Stimulated activated CD8-positive, alpha-beta memory T cell treated with anti-CD3 and anti-CD28 coated beads, Interleukin-12 subunit alpha, Interleukin-12 subunit beta, amount 100 ng/mL, for 1 hour (primary cell): ENCODE measurements at places on chromosomes 13 and 19.

- no peak for DNase-seq
Observed at GRCh38 chr13:52797176-52797575, 51.3 kb downstream of the PCDH8 start.

DNA sequence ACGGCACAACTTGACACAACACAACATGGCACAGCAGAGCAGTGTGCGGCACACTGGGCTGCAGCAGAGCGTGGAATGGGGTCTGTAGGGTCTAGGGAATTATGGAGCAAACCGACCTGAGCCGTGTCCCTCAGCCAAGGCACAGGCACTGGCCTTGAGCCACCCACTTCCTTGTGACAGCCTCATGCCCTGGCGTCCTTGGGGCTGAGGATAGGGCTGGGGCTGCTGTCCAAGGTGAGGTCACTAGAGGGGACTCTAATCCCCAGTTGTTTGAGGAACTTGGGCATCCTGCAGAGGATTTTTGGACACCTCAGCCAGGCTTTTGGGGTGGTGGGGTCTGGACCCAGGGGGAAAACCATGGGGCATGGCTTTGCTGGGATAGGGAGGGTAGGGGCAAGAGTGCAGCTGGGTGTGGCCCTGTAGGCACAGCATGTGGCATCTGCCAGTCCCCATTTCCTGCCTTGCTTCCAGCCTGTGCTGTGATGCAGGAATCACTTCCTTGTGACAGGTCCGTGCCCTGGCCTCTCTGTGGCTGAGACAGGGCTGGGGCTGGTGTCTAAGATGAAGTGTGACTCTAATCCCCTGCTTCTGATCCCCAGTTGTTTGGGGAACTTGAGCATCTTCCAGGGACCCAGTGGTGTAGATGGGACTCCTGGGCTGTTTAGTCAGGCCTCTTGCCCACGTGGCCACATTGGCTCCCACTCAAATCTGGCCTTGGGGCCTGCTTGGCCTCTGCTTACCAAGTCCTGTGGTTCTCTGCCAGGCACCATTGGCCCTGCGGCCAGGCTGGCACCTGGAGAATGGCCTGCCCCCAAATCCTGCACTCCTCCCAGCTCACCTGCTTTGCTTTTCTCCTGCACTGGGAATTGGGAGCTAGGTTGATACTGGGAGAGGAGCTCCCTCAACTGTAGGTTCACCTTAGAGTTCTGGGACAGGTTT lies 78.5 kb downstream of the SCGB2B2 start:
- no peak for DNase-seq

- DNase-seq: no peak
Observed at GRCh38 chr13:24027494-24027893, 130.2 kb upstream of the C1QTNF9B start.

GRCh38 chr13:51957377-51958216 lies 53.7 kb downstream of the ATP7B start:
- DNase-seq: no peak

- DNase-seq: no peak
Observed at GRCh38 chr19:6109947-6110346, 353 bp downstream of the RFX2 start.

GRCh38 chr13:27634231-27634630 lies 12.5 kb downstream of the POLR1D start:
- no peak for DNase-seq

- no peak for DNase-seq
Observed at GRCh38 chr19:18160493-18160970, 7.6 kb downstream of the PIK3R2 start.

DNA sequence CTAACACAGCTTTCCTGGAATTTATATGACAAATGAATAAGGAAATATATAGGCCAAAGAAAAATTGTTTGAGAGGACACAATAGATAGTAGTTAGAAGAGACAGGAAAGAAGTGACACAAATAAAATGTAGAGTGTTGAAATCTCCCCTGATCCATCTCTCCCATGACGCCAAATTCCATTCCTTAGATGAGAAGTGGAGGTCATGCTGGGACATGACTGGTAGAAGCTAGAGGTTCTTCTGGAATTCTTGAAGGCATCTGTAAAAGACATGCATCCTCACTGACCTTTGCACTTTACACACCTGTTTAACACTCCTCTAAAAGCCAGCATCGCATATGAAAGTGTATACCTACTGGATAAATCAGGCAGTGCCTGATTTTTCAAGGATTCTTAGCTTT lies 67.8 kb downstream of the DGKH start:
- DNase-seq: no peak

DNA sequence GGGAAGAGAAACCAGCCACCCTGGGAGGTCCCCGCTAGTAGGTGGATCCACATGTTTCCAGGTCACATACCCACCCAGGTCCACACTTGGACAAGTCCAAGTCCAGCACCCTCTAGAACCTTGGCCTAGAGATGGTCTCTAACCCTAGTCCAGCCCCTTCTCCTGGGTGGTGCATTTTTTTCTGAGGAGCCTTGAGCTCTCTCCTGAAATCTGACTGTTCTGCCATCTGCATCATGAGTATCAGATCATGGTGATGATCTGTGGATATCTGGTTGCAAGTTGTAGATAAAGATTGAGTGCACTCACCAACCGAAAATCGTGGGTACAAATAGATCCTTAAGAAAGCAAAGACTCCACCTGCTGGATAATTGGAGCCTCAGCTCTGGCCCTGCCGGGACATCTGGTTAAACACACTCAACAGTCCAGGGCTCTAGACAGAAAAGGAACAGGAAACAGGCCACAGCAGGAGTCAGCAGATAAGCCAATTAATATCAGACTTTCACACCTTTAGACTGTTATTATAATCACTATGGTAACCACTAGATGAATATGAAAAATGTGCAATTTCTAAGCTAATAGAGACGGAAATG lies 41.1 kb downstream of the GPR12 start:
- no peak for DNase-seq

GRCh38 chr19:51714848-51715247 lies 8.9 kb downstream of the HAS1 start:
- DNase-seq: no peak

- peak; percentile 63 for DNase-seq
Observed at GRCh38 chr19:52993342-52994178, 20.2 kb upstream of the ERVV-1 start.

DNA sequence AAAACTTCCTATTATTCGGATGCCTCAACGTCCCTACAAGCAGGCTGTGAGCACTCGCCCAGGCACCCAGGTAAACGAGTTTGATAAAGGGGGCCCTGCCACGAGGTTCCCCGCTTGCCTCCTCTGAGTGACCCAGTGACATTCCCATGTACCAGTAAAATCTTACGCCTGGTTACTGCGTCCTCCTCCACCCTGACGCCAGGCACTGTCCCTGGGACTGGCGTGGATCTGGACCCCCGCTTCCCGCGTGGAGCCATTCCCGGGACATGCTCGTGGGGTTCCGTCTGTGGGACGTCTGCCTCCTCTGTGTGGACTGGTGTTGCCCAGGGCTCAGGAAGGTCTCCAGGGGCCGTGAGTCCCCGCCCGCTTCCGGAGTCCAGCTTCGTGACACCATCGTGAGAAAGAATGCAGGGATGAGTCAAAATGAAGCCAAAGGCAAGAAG lies 407 bp upstream of the ZNF550 start:
- DNase-seq: no peak

GRCh38 chr19:35349614-35350521 lies 2.2 kb downstream of the FFAR1 start:
- no peak for DNase-seq

DNA sequence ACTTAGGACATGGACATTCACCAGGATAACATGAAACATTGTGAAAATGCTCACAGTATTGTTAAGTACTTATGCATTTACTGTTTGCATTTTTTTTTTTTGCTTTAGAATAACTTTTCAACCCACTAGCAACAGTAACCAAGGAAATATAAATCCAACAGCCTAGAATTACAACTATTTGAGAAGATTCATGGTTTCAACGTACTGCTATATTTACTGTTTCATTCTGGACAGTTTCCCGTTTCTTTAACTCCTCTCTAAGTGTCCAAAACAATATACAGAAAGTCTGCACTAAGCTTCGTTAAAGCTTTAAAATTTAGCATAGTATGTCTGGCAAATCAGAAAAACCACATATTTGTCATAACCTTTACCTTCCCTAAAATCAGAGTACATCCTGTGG lies 2.7 kb downstream of the SMAD9 start:
- DNase-seq: no peak

GRCh38 chr13:98279473-98280175 lies 102.6 kb upstream of the RNF113B start:
- DNase-seq: no peak

GRCh38 chr13:43522788-43523187 lies 264.0 kb downstream of the ENOX1 start:
- DNase-seq: no peak

DNA sequence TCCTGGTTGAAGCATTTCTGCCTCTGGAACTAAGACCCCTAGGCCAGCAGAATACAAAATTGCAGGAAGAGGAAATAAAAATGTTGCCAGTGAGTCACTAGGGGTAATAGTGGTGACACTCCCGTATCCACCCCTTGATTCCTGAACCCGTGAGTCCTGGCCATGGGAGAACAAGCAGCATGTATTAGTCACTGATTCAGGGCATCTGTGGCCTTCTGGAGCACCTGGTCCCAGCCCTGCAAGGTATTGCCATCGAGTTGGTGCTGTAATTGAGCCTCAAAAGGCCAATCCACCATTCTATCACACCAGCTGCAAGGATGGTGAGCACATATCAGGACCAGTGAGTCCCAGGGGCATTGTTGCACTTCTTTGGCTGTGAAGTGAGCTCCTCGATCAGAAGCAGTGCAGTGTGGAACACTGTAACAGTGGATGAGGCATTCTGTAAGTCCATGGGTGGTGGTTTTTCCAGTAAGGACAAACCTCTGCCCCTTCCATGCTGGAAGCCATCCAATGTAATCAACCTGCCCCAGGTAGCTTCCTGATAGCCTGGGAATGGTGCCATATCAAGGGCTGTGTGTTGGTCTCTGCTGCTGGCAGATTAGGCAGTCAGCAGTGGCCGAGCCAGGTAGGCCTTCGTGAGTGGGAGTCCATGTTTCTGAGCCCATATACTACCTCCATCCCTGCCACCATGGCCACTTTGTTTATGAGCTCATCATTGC lies 39.6 kb downstream of the C1QTNF9 start:
- DNase-seq: no peak

GRCh38 chr13:51000571-51001260 lies 91.1 kb downstream of the RNASEH2B start:
- no peak for DNase-seq

DNA sequence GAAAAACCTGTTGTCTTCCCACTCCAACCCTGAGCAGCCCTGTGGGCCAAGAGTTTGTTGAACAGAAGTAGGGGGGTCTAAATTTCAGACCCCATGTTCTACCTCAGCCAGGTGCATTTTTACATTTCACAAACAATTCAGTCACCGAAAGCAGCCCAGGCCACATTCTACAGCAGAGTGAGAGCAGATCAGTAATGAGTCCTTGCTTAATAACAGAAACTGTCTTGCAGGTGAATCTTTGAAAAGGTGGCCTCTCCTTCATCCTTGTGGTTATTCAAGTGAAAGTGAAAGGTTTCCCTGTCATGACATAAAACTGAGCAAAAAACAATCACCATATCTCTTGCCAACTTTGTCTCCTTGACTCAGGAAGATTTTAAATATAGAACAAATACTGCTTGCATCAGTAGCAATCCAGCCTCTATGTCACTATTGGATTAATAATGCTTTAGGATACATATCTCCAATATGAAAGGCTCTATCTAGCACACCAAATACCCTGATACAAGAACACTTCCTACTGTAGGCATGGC lies 670.2 kb downstream of the DIAPH3 start:
- DNase-seq: no peak

GRCh38 chr13:51241720-51242119 lies 19.5 kb downstream of the FAM124A start:
- no peak for DNase-seq

DNA sequence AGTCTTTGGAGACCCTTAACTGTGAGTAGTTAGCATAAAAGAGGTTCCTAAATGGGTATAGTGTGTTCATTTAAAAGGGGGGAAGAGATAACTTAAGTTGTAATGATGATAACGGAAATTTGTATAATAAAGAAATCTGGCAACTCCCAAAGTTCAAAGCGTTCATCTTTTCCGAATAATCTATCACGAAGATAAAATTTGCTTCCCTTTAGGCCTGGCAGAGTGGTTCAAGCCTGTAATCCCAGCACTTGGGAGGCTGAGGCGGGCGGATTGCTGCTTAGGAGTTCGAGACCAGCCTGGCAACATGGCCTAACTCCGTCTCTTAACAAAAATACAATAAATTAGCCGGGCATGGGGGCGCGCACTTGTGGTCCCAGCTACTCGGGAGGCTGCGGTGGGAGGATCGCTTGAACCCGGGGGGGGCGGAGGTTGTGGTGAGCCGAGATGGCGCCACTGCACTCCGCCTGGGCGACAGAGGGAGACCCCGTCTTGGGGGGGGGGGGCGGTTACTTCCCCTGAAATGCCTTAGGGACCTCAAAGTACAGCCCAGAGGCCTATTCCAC lies 934 bp downstream of the N4BP2L2 start:
- DNase-seq: no peak
